ENCODE measurements at places on chromosomes 16 and 17.

DNA sequence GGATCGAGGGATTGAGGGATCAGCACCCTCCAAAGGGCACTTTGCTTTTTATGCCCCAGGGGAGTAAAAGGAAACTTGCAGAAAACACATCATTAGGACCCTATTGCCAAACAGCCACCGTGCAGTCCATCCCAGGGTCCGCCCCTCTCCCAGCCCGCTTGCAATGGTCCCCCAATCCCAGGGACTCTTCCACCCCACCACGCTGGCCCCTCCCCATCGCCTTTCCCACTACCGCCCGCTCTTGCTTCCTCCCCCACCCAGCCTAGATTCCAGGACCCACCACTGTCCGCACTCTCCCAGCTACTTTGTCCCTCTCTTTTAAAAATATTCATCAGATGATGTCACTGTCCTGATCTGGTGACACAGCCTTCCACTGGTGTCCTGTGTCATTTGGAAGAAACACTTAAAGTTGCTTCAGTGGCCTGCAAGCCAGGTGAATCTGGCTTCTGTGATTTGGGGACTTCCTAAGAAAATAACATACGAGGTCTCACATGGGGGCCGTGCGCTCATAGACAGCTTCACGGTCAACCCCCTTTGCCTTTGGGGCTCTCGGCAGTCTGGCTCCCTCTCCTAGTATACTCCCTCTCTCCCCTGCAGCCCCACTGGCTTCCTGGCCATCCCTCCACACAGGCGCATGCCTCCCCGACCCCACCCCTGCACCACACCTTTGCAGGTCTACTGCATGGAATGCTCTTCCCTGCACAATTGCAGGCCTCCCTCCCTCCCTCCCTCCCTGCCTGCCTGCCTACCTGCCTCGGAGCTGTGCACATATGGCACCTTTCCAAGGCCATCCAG, 127.9 kb downstream of the RBFOX3 start:
- DNase-seq, result no peak

GRCh38 chr16:2963723-2964474, at the start of gene KREMEN2:
TSS of gene KREMEN2 (plus strand) at chr16:2964275. CDS start at chr16:2964521, 246 bp downstream.
- no peak for DNase-seq

GRCh38 chr16:89149386-89149785, 22.2 kb upstream of the CDH15 start:
- DNase-seq, result no peak

- no peak for DNase-seq
Observed at GRCh38 chr16:78102122-78102660, 2.7 kb downstream of the WWOX start.

GRCh38 chr17:82090549-82091263, 7.3 kb downstream of the FASN start:
- no peak for DNase-seq

Data from stimulated activated CD8-positive, alpha-beta memory T cell treated with anti-CD3 and anti-CD28 coated beads, Interleukin-2, amount 100 ng/mL, for 1 hour (primary cell).